ENCODE measurements at places on chromosomes 6 and 20.

DNA sequence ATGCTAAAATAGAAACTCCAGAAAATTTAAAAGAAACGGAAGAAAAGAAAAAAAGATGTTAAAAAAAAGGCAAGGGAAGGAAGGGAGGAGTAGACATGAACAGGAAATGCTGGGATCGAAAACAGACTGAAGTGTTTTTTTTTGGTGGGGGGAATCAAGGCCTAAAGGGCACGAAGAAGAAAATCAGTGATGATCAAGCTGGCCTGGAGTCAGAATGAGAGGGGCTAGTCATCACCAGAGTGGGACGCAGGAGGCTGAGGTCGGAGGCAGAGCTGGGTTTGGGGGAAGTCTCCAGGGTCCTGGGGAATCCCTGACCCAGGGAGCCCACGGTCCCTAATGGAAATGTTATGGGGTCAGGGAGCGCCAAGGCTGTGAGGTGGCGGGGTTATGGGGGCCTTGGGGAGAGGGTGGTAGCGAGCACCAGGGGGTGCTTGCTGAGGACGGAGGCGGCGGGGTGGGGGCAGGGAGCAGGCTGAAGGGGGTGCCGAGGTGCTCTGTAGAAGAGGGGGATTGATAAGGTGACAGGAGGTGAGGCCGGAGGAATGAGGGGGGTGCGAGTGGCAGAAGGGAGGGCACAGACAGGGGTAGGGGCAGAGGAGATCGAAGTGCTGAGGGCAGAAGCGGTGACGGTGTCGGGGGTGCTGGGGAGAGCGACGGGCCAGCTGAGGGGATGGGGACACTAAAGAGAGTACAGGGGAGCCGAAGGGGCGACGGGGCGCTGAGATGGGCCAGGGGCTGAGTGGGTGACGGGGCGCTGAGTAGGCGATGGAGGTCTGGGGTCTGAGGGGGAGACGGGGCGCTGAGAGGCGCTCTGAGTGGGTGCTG lies 684 bp downstream of the ZNFX1 start:
- DNase-seq: no peak

- no peak for DNase-seq
Observed at GRCh38 chr6:21001736-21002135, 467.5 kb downstream of the CDKAL1 start.

DNA sequence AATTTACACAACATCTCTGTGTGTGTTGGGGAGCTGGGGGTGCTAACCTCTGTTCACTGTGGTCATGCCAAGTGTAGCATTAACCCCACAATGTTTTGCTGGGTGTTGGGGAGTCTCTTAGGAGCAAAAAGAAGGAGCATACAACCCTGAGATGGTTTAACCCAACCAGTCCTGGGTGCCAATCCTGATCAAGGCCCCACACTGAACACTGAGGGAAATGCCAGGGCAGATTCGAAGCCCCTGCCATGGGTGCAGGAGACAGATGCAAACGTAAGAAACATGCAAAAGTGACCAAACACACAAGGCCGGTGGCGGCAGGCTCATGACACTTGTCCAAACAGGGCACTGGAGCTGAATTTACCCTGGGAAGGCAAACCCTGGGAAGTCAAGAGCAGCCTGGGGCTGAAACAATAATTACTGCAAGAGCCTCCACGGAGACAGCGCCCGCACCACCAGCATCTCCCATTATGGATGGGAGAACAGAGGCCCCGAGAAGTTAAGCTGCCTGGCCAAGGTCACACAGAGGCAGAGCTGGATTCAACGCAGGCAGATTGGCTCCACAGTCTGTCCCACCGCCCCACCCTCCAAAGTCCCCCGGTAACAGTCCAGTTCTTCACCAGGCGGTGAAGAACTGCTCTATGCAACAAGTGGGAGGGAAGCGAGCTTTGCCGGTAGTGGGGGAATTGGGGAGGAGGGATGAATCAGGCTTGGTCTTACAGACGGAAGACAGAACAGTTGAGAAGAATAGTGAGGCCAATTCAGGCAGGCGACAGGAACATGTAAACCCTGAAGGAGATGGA lies 8.5 kb downstream of the ACSS1 start:
- no peak for DNase-seq

DNA sequence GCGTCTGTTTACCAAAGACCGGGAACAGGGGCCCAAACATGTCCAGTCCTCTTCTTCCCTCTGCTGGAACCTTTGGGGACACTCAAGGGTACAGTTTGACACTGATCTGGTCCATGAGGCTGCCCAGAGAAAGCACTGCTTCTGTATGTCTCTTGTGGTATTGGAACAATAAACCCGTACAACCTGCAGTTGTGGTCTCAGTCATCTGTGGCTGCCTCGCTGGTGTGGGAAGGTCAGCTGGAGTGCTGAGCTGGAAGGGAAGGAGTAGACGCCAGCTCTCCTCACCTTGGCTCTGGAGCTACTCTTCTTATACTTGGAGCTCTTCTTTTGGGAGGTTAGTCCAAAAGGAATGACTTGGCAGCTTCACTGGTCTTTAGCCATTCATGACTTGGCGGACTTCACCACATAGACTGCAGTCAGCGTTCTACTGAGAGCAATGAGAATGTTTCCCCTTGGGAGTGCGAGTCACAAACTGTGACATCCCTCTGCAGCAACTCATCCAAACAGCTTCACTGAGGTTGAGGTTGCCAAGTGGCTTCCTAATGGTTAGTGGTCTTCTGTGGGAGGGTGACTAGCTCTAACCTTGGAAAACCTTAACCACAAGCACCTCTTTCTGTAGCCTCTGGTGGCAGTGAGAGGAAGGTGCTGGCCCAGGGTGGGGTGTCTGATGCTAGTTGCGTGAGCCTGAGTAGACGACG lies 81.2 kb downstream of the ASXL1 start:
- DNase-seq: peak; percentile 80

DNA sequence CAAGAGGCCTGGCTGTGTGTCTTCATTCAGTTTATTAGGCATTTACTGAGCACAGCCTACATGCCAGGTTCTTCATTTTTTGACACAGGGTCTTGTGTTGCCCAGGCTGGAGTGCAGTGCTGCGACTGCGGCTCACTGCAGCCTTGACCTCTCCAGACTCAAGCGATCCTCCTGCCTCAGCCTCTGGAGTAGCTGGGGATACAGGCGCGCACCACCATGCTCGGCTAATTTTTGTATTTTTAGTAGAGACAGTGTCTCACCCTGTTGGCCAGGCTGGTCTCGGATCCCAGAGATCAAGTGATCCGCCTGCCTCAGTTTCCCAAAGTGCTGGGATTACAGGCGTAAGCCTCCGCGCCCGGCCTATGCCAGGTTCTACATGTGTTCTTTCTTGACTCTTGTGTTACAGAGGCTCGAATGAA lies 601 bp upstream of the ATRN start:
- DNase-seq: no peak

DNA sequence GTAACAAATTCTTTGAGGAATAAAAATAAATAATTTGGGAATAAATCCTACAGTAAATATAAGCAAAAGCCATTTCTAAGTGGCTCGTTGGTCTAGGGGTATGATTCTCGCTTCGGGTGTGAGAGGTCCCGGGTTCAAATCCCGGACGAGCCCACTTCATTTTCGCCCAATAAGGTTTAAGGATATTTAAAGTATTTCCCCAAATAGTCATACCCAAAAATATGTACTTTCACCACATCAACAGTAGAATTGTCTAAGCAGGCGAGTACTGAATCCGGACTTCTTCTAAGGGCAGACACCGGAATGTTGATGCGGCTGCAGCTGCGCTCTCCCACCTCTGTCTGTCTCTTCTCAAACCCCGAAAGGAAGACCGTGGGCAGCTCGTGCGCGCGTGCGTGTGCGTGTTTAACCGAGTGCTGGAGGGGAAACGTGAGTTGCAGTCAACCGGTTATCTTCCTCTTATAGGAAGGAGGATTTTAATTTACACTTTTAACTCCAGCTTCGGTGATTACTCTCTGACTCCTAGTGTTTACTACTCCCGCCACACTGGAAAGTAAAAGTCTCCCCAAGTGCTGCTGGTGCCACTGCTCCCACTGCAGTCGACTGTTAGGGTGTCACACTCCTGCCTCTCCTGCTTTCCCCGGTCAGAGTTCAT lies 155.7 kb upstream of the PRSS16 start:
- DNase-seq: peak; percentile 88

GRCh38 chr6:72382602-72383529 lies 239.0 kb upstream of the KCNQ5 start:
- DNase-seq: no peak

DNA sequence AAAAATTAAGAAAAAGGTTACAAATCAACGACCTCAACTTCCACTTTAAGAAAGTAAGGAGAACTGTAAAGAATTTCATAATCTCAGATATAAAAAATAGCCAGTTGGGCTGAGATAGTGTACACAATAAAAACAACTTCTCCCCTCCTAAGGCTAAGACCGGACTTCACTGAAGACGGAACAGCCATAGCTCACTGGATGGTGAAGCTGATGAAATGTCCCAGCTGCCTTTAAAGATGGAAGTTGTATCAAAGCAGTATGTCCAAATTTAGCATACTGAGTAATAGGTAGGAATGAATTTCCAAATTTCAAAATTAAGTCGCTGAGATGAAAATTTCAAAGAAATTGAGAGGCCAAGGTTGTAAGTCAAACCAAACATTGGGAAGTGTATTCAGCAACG lies 153.3 kb downstream of the RNGTT start:
- no peak for DNase-seq

DNA sequence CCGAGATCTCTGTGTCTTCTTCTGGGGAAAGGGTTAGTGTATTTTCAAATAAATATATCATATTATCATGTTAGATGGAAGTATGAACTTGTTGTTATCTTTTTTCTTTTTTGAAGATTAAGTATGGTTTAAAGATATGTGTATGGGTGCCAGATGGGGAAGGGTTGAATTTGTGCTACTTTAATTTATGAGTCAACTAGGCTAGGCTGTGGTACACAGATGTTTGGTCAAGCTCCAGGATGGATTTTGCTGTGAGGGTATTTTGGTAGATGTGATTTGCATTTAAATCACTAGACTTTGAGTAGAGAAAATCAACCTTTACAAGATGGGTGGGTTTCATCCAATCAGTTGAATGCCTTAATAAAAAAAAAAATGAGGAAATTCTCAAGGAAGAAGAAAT lies 886.6 kb upstream of the ADGRB3 start:
- no peak for DNase-seq

DNA sequence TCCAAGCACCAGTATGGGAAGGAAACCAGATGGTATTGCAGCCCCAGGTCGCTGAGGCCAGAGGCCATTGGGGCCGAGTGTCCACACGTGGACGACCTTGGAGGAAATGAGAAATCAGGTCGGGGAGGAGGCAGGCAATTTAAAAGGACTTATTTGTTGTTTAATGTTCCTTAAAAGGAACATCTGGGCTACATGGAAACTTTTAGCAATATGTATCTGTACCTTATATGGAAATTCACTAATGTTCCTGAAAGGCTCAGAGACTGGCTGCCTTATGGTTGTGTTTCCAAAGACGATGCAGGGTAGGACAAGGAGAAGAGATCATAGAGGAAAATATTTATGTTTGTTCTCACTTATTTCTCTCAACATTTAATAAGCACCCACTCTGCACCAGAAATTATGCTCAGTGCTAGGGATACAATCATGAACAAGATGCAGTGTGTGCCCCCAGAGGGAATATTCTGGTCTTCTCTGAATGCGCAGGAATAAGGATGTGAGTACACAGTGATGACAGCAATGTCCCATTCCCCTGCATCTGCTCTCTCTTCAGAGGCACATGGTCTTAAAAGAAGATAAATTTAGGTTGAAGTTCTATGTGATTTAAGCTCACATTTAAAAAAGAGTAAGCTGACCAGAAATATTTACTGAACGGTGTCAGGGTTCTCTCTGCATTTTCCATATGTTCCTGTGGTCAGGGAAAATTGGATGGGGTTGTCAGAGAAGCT lies 3.4 kb downstream of the BNIP5 start:
- no peak for DNase-seq

GRCh38 chr6:87407561-87407900 lies 241 bp upstream of the CFAP206 start:
- DNase-seq: peak; percentile 51

DNA sequence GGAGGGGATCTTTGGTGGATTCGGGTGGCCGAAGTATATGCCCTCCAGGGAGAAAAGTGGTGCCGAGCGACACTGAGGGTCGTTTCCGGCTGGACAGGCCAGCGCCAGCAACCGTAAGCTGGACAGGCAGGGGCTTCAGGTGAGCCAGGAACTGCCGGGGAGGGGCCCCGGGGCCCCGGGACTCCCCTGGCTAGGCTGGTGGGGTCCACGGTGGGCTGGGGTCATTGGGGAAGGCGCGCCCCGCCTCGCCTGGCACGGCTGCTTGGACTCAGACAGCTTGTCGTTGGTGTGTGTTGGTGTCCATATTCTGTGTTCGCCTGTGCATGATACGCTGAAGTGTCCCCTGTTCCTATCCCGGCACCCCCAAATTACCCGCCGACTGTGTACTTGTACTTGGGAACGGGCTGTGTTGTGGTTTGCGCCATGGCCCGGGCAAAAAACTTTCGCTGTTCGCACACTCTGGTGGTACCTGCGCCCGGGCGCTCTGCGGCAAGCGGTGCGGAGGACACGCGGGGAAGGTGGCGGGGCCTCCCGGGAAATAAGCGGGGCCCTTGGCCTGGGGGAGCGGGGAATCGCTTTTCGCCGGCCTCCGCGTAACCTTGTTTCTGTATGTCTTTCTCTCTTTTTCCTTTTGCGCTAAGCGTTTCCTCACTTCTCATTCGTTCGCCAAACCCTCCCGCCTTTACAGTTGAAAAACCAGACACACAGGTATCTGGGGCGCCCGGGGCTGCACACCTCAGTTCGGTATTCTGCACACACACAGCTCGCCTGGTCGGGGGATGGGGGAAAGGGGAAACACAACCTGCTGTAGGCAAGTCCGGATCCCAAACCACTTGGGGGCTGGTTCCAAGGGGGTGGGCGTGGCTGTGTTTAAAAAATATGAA lies 3.2 kb downstream of the GNAS start:
- DNase-seq: no peak

DNA sequence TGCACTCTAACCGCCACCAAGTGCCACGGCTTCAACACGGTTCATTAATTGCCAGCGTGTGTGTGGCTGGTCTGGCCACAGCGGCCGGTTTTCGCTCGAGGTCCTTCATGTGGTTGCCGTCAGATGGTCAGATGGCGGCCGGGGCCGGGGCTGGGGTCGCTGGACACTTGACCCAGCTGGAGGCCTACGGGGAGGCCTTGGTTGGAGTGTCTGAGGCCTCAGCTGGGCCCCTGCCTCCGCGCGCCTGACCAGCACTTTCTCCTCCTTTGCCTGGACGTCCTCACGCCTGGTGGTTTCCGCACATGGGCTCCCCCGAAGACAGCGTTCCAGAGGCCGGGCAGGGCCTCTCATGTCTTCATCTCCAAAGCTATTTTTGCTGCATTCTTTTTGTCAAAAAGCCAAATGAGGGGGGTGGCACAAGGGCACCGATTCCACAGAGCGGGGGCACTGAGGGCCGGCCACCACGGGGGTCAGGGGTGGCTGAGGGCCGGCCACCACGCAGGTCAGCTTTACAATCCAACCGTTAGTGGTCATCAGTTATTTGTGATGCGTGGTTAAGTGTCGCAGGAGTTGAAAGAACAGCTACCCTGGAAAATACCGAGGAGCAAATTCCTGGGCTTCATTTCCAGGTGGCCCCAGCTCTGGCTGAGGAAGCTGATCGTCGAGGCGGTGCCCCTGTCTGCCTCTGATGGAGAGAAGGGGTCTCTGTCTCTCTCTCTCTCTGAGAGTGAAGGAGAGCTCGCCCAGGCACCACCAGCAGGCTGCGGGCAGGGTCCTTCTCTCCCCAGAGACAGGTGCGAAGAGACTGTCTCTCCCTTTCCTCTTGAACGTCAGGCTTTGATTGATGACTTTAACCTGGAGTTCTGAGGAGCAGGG lies 50.5 kb upstream of the FRMD1 start:
- DNase-seq: no peak
